Uterine smooth muscle cell (primary cell): ENCODE measurements at places on chromosomes 3 and 15. TPM values are rescaled to one million over a fixed set of nuclear protein-coding genes. Genes with fewer than 3 reads are reported as not detected.

Gene ECE2
- under 0.01 TPM in 1 of 2 replicates, not detected in the other for total RNA-seq

Gene GXYLT2
- 6.1 and 16.1 TPM in 2 replicates for total RNA-seq

Gene FYCO1
- 29.9 and 50.7 TPM in 2 replicates for total RNA-seq

Gene PEX5L
- 3.7 and 9.3 TPM in 2 replicates for total RNA-seq

Gene GLT8D1
- total RNA-seq = 99.9 and 129 TPM in 2 replicates

Gene TERC
- total RNA-seq = 597 and 759 TPM in 2 replicates

Gene GABRB3
- total RNA-seq = 1.2 and 2.7 TPM in 2 replicates

Gene COL6A6
- under 0.01 and 0.11 TPM in 2 replicates for total RNA-seq

Gene CCR8
- not detected in 2 replicates for total RNA-seq

Gene PCYT1A
- 85.4 and 97.8 TPM in 2 replicates for total RNA-seq

Gene FBXL22
- total RNA-seq = 0.22 and 1.5 TPM in 2 replicates

Gene ANKRD34C
- total RNA-seq = not detected in 2 replicates

Gene ZNF80
- total RNA-seq = not detected in 2 replicates

Gene RLBP1
- not detected in 2 replicates for total RNA-seq

Gene GP9
- not detected in 2 replicates for total RNA-seq

Gene KLF15
- total RNA-seq = 1.5 and 3.4 TPM in 2 replicates

Gene SLCO2A1
- under 0.01 TPM in 1 of 2 replicates, not detected in the other for total RNA-seq

Gene SPSB4
- not detected in 2 replicates for total RNA-seq

Gene COL6A5
- under 0.01 TPM in 1 of 2 replicates, not detected in the other for total RNA-seq
